ENCODE measurements at places on chromosomes 13 and 19.

GRCh38 chr19:58033741-58034476, at the start of gene ZSCAN1:
TSS of gene ZSCAN1 (plus strand) at chr19:58034025. CDS start at chr19:58037837, 3,812 bp downstream.
- no peak for DNase-seq

DNA sequence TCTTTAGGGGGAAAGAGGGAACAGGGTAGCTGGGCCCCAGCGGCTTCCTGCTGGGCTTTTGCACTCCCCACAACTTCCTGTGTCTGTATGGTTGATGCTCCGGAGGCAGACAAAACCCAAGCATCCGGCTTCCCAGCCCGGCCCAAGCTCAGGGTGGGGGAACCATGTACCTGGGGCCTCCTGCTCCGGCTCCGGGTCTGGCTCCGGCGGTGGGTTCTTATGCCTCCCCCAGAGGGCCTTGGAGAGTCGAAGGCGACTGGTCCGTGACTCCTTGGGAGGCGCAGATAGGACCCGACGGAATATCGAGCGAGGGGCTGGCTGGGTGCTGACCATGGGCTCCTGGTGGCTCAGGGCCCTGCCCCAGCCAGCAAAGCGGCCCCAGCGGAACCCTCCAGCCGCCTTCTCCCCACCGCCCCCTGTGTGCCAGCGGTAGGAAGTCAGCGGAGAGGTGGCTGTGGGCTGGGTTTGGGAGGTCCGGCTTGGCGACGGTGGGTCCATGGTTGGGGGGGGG, 428 bp downstream of the RASAL3 start:
- no peak for DNase-seq

DNA sequence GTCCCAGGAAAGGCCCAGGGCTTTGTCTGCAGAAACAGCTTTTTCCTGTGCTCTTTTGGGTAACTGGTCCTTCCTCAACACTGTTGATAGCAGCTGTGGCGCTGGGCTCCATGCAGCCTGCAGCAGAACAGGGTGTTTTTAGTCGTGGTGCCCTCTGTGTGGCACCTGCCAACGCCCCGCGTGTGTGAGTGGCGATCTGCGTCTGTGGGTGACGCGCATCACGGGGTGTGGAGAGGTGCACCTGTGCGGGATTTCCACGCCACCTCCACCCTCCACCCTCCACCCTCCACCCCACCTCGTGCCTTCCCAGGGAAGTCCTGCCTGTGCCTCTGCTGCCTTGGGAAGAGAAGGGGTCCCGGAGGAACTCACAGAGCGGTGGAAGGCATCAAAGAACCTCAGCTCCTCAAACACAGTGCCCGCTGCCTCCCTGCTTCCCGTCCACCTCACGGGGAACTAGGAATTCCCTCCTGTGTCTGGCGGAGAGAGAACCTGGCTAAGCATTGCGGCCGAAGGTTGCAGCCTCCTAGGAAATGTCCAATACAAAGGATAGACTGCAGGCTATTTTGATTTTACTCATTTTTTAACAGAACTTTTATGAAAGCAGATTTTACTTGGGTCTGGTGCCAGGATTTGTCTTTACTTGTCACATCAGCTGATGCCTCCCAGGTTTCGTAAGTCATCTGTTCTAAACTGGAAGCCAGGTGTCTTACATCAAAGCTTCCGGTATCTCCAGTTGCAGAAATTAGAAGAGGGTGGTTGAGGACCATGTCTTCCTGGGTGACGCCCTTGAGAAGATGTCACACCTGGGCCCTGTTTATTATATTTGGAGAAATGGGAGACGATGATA, 84.0 kb downstream of the ATP11A start:
- DNase-seq, result no peak

DNA sequence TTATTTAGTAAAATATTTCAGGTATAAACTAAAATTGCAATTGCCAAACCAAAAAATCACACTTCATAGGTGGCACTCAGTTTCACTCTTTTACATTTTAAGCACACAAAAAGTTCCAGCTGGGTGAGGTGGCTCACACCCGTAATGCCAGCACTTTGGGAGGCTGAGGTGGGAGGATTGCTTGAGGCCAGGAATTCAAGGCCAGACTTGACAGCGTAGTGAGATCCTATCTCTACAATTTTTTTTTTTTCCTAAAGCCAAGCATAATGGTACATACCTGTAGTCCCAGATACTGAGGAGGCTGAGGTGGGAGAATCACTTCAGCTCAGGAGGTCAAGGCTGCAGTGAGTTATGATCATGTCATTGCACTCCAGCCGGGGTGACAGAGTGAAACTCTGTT, 20.6 kb upstream of the SLC46A3 start:
- DNase-seq, result no peak

- no peak for DNase-seq
These were observed 639 bp downstream of the STARD13 start for GRCh38 chr13:33284916-33285315.

- DNase-seq, result no peak
These were observed 57.9 kb downstream of the SMARCA4 start for GRCh38 chr19:11018763-11019162.

- no peak for DNase-seq
These were observed 985 bp upstream of the CLC start for GRCh38 chr19:39738814-39739213.

DNA sequence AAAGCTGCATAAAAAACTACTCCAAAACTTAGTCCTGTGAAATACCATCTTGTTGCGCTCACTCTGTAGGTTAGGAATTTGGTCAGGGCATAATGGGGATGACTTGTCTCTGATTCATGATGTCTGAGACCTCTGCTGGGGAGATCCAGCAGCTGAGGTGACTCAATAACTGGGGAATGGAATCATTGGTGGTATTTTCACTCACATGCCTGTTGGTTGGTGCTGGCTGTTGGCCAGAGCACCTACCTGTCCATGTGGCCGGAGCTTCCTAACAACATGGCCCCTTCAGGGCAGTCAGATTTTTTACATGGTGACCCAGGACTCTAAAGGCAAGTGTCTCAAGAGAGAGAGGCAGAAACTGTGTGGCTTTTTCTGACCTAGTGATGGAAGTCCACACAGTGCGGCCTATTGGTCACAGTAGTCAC, 7.4 kb upstream of the ESD start:
- DNase-seq, result no peak

- DNase-seq, result no peak
These were observed 97.2 kb downstream of the DOCK9 start for GRCh38 chr13:98880677-98881076.

DNA sequence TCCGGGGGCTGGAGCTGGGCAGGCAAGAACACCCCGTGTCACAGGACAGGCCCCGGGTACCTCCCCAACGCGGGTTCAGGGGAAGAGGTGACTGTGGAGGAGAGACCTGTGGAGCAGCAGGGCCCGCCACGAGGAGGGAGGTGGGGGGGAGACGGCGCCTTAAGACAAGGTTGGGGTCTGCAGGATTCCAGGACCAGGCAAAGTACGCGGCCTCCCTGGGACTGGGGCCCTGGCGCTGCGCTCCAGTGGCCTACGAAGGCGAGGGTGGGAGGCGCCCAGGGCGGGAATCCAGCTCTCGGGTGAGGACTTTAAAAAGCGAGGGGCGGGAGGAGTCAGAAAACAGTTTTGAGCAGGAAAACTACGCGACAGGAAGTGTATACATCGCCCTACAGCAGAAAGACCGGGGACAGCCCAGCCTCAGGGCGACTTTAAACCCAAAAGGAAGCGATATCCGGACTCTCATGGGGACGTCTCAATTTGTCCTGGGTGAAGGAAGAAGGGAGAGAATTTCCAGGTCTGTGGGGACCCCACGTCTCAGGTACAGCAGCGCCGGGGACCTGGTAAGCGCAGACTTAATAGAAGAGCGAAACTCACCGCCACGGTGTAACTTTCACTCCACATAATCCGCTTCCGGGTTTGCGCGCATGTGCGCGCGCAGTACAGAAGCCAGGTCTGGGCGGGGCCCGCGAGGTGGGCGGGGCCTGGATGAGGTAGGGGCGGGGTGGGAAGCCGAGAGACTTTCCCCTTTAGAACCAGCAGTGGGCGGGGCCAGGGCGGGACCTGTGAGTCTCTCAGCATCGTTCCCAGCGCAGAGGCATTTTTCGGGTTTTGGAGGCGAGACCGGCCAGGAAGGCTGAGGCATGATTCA, at the start of gene ZNF83:
Gene ZNF83, minus strand, starts transcription at position 638 of the 868 bp plus-strand sequence.
- DNase-seq, result peak; percentile 92

- no peak for DNase-seq
These were observed 34.9 kb downstream of the DOCK9 start for GRCh38 chr13:98942997-98943396.

GRCh38 chr13:42119875-42120274, 71.4 kb downstream of the DGKH start:
- DNase-seq, result no peak

DNA sequence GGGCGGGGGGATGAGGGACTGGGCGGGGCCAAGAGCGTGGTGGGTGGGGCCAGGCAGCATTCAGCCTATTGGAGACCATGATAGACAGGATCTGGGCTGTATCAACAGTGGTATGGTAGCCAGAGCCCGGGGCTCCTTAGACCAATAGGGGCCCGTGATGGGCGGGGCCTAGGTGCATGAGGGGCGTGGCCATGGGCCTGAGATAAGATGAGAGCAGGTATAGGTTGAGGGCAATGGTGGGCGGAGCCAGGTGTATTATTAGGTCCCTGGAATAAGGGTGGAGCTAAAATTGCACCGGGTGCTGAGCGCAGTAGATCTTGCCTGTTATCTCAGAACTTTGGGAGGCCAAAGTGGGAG, 5.3 kb downstream of the ABCA7 start:
- no peak for DNase-seq

- DNase-seq, result no peak
These were observed 7.8 kb downstream of the PROZ start for GRCh38 chr13:113166266-113166665.

GRCh38 chr19:38932425-38933179, 1.9 kb downstream of the MRPS12 start:
- no peak for DNase-seq

- no peak for DNase-seq
These were observed 261.7 kb downstream of the ITGBL1 start for GRCh38 chr13:101714195-101714594.

DNA sequence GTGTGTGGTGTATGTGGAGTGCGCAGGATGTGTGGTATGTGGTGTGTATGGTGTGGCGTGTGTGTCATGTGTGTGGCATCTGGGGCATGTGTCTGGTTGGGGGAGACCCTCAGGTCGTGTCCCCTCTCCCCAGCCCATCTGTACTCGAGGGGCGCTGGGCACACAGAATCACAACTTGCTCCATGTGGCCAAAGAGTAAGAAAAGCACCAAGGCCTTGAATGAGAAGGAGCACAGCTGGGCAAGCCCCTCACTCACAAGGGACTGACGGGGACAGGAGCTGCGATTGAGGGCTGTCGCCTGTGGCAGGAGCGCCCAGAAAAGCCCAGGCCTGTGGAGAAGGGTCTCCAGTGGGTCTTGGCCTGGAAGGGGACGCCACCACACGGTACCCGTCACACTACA, 62.8 kb downstream of the PEPD start:
- no peak for DNase-seq

GRCh38 chr19:33468361-33469170, 53.0 kb downstream of the PEPD start:
- DNase-seq, result no peak

- DNase-seq, result no peak
These were observed 6.7 kb upstream of the RANBP3 start for GRCh38 chr19:5984600-5984999.

DNA sequence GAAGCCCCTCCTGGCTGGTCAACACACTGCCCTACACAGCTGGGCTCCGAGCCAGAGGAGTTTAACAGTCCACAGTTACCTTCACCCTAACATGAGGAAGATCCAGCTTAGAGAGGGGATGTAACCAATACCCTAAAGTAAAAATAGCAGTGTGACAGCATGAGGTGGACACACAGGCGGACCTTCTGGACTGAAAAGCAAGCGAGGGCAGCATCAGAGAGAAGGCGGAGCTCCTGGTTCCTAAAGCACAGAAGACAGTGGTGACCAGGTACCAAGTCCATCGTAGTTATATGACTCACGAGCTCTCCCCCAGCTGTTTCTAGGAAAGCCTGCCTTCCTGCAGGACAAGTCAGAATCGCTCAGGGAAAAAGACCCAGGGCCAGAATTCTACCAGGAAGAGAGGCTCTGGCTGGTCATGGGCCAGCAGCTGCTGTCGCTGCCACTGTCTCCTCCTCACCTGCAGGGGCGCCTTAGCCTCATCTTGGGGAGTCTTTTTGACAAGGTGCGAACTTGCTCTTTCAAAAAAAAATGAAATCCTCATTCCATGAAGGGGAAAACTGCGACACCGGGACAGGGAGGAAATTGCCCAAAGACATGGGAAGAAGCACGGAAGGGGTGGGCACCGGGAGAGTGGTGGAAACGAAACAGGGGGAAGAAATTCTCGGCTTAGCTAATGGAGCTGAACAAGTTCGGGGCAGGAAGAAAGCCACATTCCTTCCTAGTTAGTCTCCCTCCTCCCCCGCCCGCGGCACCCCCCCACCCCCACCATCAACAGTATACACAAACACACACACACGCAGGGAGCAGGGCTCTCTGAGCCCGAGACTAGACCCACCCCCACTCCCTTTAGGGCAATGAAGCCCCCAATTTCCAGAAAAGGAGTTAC, 1.7 kb downstream of the ELL start:
- peak; percentile 27 for DNase-seq

- no peak for DNase-seq
These were observed 4.0 kb downstream of the MAG start for GRCh38 chr19:35295792-35296462.

GRCh38 chr13:39577203-39577602, 25.8 kb downstream of the LHFPL6 start:
- no peak for DNase-seq

GRCh38 chr13:101728021-101728420, 275.5 kb downstream of the ITGBL1 start:
- DNase-seq, result no peak

GRCh38 chr19:39557811-39558623, 18.1 kb upstream of the EID2 start:
- no peak for DNase-seq

GRCh38 chr13:92197669-92198068, 799.2 kb downstream of the GPC5 start:
- no peak for DNase-seq

GRCh38 chr13:98761126-98761985, 8.9 kb upstream of the SLC15A1 start:
- DNase-seq, result no peak

- DNase-seq, result no peak
These were observed 7.2 kb downstream of the ACTN4 start for GRCh38 chr19:38654628-38655055.

GRCh38 chr13:74132152-74132775, 1.9 kb downstream of the KLF12 start:
- DNase-seq, result no peak

DNA sequence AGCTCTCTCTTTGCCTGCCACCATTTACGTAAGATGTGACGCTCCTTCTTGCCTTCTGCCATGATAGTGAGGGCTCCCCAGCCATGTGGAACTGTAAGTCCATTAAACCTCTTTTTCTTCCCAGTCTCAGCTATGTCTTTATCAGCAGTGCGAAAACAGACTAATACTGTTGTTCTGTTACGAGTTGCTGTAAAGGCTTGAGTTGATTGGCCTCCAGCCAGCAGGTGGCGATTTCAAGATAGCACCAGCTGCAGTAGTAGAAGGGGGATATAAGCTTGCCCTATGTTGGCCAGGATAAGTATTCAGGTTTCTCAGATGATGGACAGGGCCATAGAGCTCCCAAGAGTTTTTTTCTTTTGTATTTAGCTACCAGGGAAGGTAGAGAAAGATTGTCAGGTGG, 385.5 kb downstream of the MZT1 start:
- DNase-seq, result no peak

- no peak for DNase-seq
These were observed 36.2 kb upstream of the ENOX1 start for GRCh38 chr13:43822969-43823368.

GRCh38 chr13:113904411-113904810, 40.5 kb upstream of the GAS6 start:
- DNase-seq, result no peak
